ENCODE measurements at places on chromosomes 16 and 17. TPM values are rescaled to one million over a fixed set of nuclear protein-coding genes. Genes with fewer than 3 reads are reported as not detected.

Gene MYOCD
- polyA plus RNA-seq: 12.9 TPM

Gene LGALS9B
- not detected for polyA plus RNA-seq

DNA sequence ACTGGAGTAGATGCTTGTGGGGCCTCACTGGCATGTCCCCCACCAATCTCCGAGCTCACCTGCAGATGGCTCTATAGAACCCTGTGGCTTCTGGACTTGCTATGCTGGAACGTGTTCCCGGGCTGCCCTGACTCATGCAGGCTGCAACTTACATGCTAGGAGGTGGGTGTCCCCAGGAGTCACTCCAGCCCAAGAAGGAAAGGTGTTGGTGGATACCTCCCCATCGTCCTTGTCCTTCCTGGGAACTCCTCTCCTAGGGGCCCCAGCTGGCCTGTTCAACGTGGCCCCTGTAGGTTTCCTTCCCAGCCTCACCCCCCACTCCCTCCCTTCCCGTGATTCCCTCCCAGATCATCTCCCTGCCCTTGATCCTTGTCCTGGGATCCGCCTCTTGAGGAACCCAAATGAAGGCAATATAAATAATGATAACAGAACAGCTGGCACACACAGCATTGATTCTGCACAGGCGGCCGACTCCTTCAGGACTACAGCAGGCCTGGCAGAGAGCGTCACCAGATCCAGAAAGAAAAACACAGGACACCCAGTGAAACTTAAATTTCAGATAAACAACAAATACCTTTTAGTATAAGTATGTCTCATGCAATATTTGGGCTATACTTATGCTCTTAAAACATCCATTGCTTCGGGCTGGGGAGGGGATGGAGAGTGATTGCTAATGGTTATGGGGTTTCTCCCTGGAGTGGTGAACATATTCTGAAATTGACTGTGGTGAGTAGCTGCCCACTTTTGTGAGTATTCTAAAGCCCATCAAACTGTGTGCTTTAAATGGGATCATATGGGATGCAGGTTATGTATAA, 221.1 kb upstream of the GSE1 start:
- no peak for DNase-seq

- DNase-seq: peak; percentile 27
Observed at GRCh38 chr16:56042416-56042815, 148.9 kb upstream of the GNAO1 start.

- DNase-seq: no peak
Observed at GRCh38 chr16:20768121-20768520, 4.3 kb downstream of the ACSM3 start.

Gene HBZ
- not detected for polyA plus RNA-seq

GRCh38 chr16:47999595-47999994, 156.2 kb downstream of the ABCC12 start:
- DNase-seq: no peak

DNA sequence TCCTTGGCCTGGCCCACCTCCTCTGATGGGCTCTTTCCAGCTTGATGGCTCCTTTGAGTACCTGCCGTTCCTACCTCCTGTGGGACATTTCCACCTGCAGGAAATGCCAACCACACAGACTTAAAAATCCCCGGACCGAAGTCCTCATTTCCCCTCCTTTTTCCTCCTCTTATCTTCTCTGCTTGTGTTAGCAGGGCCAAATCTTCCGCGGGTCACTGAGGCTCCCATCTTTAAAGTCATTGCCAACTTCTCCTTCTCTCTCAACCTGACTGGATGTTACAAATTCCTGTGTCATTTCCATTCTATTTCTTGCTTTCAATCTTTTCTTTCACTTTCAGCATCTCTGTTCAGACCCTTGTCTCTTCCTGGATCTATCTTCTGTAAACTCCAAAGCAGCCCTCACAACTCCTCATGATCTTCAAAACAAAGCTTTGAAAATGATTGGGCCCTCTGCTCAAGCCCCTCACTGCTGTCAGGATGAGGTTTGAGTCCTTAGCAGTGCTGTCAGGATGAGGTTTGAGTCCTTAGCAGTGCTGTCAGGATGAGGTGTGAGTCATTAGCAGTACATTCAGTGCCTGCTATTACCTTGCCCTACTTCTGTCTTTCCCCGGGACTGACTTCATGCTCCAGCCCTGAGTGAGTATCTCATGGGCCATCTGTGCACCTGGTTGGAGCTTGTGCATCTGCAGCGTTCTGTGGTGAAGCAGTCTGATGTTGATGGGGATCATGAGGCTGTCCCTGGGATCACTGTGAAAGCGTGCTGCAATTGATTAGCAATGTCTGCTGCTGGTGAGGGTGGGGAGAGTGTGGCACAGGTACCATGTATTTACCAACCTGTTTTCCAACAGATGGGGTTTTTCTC, 100.1 kb downstream of the IRF8 start:
- DNase-seq: no peak

- DNase-seq: no peak
Observed at GRCh38 chr16:693364-693763, 3.2 kb upstream of the WDR24 start.

- DNase-seq: no peak
Observed at GRCh38 chr16:68696514-68696913, 40.6 kb upstream of the CDH1 start.

Gene FOXF1
- 0.84 TPM for polyA plus RNA-seq

DNA sequence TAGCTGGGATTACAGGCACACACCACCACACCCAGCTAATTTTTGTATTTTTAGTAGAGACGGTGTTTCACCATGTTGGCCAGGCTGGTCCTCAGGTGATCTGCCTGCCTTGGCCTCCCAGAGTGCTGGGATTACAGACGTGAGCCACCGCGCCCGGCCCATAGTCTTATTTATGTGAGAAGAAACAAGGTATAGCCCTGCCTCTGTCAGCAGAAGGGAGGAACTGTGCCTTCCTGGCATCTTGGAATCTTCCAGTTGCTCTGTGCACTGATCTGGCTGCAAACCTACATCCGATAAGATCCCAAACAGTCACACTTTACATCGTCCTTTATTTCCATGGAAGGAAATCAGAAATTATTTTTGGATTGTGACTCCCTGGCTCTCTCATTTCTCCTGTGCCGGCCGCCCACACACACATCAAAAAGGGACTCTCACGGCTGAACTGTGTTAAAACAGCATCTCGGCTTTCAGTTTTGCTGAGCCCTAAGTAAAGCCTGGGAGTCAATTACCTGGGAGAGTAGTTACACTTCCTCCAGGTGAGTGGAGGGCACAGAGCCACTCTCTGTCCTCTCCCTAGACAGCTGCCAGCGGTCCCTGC, 23.3 kb downstream of the WIPI1 start:
- no peak for DNase-seq

DNA sequence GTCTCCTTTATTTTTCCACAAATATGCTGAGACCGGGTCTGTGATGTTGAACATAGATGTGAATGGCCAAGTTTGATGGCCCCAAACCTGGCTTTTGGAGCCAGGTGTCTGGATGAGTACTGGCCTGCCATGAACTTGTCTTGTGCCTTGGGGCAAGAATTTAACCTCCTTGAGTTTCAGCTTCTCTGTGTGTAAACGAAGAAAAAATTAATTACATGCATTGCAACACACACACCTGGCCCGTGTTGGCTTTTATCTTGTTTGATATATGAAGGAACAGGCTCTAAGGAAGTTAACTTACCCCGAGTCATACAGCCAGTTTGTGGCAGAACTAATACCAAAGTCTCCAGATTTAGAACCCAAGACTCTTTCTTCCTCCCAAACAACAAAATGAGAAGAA, 13.1 kb downstream of the FBXO39 start:
- DNase-seq: no peak

Gene TMEM88
- polyA plus RNA-seq: 74.5 TPM

GRCh38 chr16:80369138-80369958, 171.4 kb upstream of the DYNLRB2 start:
- DNase-seq: peak; percentile 62

Gene TBC1D3E
- polyA plus RNA-seq: not detected

- no peak for DNase-seq
Observed at GRCh38 chr17:3615160-3615870, 6.1 kb upstream of the TRPV1 start.

DNA sequence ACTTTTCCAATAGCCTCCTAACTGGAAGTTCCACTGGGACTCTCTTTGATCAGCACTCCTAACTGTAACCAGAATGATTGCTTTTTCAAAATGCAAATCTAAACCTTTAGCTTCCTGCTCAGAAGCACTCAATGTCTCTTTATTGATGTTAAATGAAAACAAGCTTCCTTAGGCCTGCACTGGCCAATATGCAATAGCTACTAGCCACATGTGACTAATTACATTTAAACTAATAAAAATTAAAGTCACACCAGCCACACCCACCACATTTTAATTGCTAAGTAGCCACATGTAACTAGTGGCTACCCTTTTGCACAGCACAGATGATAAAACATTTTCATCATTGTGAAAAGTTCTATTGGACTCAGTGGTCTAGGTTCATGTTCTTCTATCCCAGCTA, 31.8 kb downstream of the FAM20A start:
- no peak for DNase-seq

DNA sequence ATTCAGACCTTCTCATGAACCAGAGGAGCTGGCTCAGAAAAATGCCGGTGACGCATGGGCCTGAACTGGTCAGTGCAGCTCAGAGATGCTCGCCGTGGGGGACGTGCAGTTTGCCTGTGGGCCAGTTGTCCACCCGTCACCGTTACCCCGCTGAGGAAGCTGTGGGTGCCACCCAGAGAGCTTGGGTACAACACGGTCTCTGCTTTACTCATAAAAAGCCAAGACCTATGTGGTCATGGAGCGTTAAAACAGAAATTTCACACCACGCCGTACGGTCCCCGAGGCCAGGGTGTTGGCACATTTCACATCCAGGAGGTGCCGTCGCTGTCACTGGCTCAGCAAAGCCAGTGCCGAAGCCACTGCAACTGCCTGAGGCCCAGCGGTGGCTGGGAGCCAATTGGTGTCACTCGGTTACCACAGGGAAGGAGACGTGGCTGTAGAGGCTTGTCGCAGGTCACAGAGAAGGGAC, 120.9 kb downstream of the METRNL start:
- peak; percentile 80 for DNase-seq

GRCh38 chr16:14249291-14250032, 178.3 kb downstream of the MRTFB start:
- DNase-seq: no peak

DNA sequence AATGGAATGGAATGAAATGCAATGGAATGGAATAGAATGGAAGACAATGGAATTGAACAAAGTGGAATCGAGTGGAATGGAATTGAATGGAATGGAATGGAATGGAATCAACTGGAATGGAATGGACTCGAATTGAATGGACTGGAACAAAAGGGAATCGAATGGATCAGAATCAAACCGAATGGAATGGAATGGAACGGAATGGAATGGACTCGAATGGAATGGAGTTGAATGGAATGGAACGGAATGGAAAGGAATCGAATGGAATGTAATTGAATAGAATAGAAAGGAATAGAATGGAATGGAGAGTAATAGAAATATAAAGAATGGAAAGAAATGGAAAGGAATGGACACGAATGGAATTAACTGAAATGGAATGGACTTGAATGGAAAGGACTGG, 475.2 kb upstream of the WSB1 start:
- no peak for DNase-seq

DNA sequence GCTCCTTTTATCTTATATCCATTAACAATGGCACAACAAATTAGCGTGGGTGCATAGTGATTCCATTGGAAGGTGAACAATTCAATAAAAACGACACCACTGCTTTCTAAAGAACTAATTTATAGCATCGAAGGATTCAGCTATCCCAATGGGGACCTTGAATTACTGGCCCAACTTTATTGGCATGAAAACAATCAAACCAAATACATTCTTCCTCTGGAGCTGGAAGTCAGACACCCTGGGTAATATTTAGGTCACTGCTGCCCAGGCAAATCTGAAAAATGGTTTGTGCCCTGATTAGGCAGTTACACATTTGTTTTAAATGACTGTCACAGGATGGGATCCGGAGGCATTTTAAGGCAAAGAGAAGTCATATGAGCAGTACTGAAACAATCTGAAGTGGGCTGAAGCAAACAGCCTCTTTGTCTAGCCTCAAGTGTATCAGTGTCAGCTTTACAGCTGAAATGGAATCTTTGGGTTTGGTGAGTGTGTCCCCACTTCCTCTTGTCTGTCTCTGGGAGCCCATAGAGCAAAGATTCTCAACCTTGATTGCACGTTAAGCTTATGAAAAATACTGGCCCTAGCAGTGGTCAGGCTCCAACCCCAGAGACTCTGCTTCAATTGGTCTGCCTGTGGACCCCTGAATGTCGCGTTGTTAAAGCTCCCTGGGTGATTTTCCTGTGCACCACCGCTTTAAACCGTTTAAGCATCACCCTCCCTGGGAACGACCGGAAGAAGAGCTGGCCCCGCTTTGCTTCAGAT, 30.3 kb downstream of the CDK5R1 start:
- no peak for DNase-seq

GRCh38 chr16:78813661-78814311, 714.3 kb downstream of the WWOX start:
- DNase-seq: no peak

DNA sequence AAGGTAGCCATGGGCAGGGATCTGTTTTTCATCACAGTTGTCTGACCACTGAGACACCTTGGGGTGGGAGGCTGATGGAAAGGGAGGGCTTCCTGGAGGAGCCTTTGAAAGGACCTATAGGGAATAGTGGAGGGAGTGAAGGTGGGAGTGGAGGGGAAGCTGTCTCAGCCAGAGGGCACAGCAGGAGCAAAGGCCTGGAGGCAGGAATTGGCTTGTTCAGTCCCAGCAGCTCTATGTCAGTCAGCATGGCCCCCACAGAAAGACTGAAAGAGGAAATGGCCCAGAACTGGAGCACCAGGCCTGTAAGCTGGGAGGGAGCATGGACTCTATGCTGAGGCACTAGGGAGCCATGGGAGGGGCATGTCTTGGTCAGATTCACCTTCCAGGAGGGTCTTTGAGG, 12.8 kb upstream of the CBFB start:
- DNase-seq: no peak

Gene LITAFD
- polyA plus RNA-seq: not detected

Gene NPIPA8
- 3.9 TPM for polyA plus RNA-seq

DNA sequence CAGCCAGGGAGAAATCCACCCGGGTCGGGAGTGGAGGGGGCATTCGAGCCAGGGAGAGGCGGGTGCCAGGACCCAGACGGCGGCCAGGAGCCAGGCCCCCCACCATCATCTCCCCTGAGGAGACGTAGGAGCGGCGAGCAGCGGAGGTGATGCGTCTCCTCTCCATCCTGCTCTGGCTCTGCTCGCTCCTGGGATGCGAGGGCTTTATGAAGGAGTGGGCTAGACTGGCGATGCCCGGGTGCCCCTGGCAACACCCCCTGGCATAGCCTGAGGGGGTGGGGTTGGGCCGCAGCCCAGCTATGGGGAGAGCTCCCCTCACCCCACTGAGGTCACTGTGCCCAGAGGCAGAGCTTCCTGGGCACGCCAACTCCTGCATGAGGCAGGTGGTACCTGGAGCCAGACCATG, at the start of gene GFAP:
Gene GFAP, minus strand, starts transcription at position 180 of the 406 bp plus-strand sequence. Its CDS starts 14 bp downstream, at position 166.
- peak; percentile 29 for DNase-seq

Gene TEDC2
- polyA plus RNA-seq: 1.5 TPM

Gene CDRT4
- polyA plus RNA-seq: 2.7 TPM

All from right cardiac atrium (tissue), 5 donors.